Kidney glomerular epithelial cell (primary cell): ENCODE measurements at places on chromosomes 4 and X.

DNA sequence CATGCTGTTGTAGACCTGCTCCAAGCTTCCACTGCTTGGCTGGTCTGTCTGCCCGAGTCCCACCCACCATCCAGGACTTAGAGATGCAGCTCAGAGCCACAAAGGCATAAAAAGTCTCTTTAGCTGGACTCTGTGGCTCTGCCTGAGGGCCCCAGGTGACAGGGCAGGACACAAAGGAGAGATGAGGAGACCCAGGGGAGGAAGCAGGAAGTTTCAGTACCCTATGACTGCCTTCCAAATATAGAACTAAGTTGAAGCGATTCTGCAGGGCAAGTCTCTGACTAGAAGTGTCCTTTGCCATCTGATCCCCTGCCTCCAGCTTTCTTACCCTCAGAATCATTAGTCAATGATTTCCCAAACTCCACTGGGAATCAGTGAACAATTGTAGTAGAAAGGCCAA lies 11.2 kb upstream of the CXCR3 start:
- no peak for DNase-seq

DNA sequence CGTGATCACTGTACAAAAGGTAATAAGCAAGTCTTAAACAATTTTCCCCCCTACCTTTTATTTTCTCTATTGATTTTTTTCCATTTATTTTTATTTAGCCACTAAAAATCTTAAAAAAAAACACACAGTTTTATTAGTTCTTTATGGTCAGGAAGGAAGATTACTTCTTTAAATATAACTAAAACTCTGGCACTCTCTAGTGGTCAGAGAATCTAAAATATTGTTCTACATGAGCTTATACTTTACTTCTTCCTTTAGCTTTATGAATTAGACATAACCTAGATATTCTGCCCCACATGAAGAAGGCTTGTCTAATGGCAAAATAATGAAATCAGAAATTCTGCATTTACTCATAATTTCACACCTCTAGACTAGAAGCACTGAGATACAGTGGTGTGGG lies 135.2 kb downstream of the PDE5A start:
- DNase-seq: no peak

DNA sequence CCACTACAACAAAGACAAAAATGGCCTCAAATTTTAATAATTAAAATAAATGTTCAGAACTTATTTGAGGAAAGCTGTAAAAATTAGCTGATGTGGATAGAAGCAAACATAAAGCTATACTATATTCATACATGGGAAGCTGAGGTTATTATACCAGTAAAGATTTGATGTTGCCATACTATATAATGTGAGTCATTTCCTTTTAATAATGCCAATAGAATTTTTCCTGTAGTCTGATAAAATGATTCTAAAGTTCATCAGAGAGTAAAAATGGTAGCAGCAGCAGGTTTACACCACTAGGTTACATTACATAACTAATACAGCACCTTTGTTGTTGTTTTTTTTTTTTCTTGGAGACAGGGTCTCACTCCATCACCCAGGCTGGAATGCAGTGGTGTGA lies 45.5 kb upstream of the CYP2U1 start:
- DNase-seq: no peak

- DNase-seq: no peak
These were observed 807 bp downstream of the SEL1L3 start for GRCh38 chr4:25861951-25862410.

DNA sequence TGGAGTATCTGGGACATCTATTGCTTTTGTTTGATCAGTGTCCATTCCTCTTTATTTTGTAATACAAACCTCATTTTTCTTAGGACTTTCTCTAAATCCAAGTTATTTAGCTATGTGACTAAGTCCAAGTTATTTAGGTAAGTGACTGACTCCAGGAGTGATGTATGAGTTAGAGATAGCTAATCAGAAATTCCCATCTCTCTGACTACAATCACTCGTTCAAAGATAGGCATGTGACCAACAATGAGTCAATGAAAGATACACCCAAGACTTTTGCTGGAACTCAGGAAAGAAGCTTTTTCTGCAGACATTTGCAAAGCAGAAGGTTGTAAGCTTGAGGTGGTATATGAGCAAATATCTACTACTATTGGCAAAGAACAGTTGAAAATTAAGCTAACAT lies 72.5 kb upstream of the KCNIP4 start:
- DNase-seq: no peak

DNA sequence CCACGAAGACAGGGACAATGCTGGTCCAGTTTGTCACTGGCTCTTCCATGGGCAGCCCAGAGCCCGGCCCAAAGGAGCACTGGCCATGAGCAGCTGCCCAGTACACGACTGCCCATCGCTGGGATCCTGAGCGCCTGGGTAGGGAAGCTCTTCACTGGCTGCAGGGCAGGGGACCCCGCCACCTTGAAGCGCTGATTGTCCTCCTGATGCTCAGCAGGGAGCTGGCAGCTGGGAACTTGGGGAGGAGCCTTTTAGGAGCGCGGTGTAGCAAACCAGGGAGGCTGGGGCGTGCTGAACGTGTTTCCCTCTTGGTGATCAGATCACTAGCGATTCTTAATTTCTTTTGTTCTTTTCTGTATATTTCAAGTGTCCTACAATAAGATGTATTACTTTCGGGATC lies 1.8 kb downstream of the L1CAM start:
- no peak for DNase-seq

DNA sequence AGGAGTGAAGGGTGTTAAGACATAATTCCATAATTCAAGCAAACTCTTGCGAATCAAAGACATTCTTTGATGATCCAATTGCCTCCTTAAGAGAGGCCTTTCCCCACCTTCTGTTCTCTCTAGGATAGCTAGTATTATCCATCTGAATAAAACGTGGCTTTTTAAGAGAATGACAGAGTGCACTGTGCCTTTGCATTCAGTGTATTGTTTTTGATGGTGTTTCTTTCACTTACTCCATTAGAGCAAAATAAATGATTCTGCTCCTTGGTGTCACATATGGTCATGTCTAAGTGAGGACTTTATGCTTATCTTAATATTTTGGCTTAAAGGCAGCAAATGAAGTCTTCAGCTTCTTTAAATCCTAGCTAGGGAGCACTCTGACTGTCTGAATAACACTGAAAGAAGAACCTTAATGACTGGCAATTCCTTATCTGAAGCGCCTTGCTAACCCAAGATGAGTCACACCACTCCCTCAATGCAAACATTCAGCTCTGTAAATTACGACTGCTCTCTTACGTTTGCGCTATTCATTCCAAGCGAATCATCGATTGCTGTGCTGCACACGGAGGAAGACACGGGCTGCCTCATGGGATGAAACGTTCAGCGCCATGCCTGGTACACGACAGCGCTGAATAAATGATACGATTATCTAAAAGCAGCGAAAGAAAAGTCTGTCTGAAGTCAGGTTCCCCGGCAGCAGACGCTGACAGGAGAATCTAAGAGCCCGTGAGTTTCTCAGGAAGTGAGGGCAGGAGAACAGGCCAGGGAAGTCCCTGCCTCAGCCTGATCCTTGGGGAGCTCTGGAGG lies 35.1 kb upstream of the GEMIN8 start:
- no peak for DNase-seq

GRCh38 chrX:29728639-29729038 lies 486.7 kb upstream of the MAGEB2 start:
- no peak for DNase-seq
